Posterior vena cava (tissue), 2 donors: ENCODE measurements at places on chromosomes 3 and 15. TPM values are rescaled to one million over a fixed set of nuclear protein-coding genes. Genes with fewer than 3 reads are reported as not detected.

VWA5B2 gene
- total RNA-seq = 0.38 TPM

DNAH12 gene
- 0.05 TPM for total RNA-seq

ZCWPW2 gene
- 2.4 TPM for total RNA-seq

RBP2 gene
- not detected for total RNA-seq

TM6SF1 gene
- total RNA-seq = 6.9 TPM
